Body of pancreas (tissue), 4 donors: ENCODE measurements at places on chromosomes 7 and 10. TPM values are rescaled to one million over a fixed set of nuclear protein-coding genes. Genes with fewer than 3 reads are reported as not detected.

GRCh38 chr7:134811765-134812164 is 32.3 kb downstream of the CALD1 start:
- no peaks in the 10 kb centered on the region for H3K27me3 ChIP-seq
- H3K4me1 ChIP-seq: peaks cover 12% of the 10 kb centered on the region
- H3K36me3 ChIP-seq: no peaks in the 10 kb centered on the region
- no peak overlapping the region for H3K4me3 ChIP-seq
- no peak for DNase-seq
- peak overlapping the region; percentile 0 for H3K27ac ChIP-seq

DNA sequence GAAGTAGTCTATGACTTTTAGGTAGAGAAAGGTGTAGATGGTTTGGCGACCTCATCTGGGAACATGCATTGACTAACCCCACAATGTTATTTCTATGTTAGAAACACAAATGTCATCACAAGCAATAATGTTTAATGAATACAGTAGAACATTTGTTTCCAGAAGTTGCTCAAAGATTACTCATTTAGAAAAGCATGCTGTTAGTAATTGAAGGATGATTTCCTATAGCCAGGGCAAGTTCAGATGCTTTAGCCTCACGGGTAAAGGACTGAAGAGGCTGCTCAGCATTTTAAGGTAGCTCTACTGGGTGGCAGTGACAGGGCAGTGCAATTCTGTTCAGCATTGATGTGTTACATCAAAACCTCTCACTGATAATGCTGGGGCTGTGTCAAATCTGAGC is 199.3 kb upstream of the FZD1 start:
- peaks cover 6% of the 10 kb centered on the region for H3K4me1 ChIP-seq
- no peaks in the 10 kb centered on the region for H3K36me3 ChIP-seq
- H3K4me3 ChIP-seq: no peak overlapping the region
- H3K27me3 ChIP-seq: no peaks in the 10 kb centered on the region

The NPTX2 gene
- 18.4 TPM for total RNA-seq

The CLIP2 gene
- total RNA-seq: 120 TPM

The FEZF1 gene
- total RNA-seq: not detected

The ZP3 gene
- 3.3 TPM for total RNA-seq

DNA sequence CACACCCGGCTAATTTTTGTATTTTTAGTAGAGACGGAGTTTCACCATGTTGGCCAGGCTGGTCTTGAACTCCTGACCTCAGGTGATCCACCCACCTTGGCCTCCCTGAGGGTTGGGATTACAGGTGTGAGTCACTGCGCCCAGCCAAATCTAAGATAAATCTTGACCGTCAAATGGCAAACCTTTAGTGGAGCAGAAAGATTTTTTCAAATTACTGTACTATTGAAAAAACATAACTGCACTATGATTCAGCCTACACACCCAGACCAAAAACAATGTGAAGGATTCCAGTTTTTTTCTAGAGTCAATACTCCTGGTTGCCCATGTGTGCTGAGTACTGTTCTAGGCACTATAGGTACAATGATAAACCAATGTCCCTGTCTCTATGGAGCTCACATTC is 33.9 kb upstream of the SVIL start:
- H3K4me1 ChIP-seq: peaks cover 3% of the 10 kb centered on the region
- no peaks in the 10 kb centered on the region for H3K27me3 ChIP-seq
- H3K4me3 ChIP-seq: no peak overlapping the region
- no peak for DNase-seq

DNA sequence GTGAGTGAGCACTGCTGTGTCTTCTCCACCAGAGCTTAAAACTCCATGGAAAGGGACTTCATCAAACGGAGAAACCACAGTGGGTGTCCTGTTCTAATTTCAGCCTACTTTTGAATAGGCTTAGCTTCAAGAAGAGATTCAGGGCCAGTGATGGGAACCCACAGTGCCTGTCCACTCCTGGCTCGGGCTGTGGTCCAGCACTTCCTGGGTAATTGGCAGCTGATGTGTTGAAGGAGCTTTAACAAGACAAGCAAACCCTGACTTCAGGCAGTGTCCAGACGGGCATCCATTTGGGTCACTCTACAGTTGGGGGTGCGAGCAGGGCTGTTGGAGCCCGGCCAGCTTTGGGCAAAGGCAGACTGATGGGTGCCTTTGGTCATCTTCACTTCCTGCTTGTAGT is 14.5 kb downstream of the VWC2 start:
- no peak overlapping the region for H3K4me3 ChIP-seq
- H3K36me3 ChIP-seq: no peaks in the 10 kb centered on the region
- H3K27ac ChIP-seq: no peak overlapping the region
- no peak for DNase-seq
- H3K4me1 ChIP-seq: no peaks in the 10 kb centered on the region
- H3K27me3 ChIP-seq: no peaks in the 10 kb centered on the region

The KLF14 gene
- not detected for total RNA-seq

DNA sequence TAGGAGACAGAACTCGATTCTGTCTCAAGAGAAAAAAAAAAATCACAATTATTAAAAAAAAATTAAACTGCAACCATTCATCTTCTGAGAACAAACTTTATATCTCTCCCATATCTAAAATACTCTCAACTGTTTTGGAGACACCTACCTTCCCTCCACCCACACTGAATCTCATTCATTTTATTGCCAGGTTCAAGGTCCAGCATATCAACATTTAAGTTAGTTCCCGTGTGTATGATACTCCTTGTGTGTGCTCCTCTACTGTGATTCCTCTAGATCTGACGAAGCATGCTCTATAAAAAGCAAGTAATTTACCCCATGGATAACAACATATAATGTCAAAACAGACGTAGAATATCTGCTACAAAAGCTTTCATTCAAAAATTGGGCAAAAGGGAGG is 351.8 kb upstream of the SORCS1 start:
- no peaks in the 10 kb centered on the region for H3K27me3 ChIP-seq
- H3K4me3 ChIP-seq: no peak overlapping the region
- H3K4me1 ChIP-seq: no peaks in the 10 kb centered on the region
- no peak overlapping the region for H3K27ac ChIP-seq
- DNase-seq: no peak

The AGR2 gene
- total RNA-seq: 20.0 TPM

- peaks cover 30% of the 10 kb centered on the region for H3K27me3 ChIP-seq
- peaks cover 69% of the 10 kb centered on the region for H3K4me1 ChIP-seq
- H3K4me3 ChIP-seq: no peak overlapping the region
- H3K27ac ChIP-seq: no peak overlapping the region
- DNase-seq: no peak
These were observed 2.4 kb upstream of the FGF8 start for GRCh38 chr10:101778151-101778780.

The TYW1B gene
- total RNA-seq: 7.9 TPM

- no peak overlapping the region for H3K4me3 ChIP-seq
- H3K27ac ChIP-seq: peak overlapping the region; percentile 29
- no peaks in the 10 kb centered on the region for H3K36me3 ChIP-seq
- peak; percentile 56 for DNase-seq
These were observed 4.6 kb downstream of the TRPV6 start for GRCh38 chr7:142880876-142881505.

DNA sequence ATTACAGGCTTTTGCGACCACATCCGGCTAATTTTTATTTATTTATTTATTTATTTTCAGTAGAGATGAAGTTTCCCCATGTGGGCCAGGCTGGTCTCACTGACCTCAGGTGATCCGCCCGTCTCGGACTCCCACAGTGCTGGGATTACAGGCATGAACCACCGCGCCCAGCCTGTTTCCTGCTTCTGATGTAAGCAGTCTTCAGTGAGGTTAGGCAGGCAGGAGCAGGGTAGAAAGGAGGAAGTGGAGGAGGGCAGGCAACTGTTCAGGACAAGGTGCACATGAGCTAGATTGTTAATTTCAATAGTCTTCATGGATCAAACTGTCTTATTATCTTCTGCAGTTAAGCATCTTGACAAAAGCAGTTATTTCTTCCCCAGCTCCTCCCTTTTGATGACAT is 605.0 kb downstream of the CCSER2 start:
- H3K27me3 ChIP-seq: no peaks in the 10 kb centered on the region
- no peak overlapping the region for H3K27ac ChIP-seq
- no peak overlapping the region for H3K4me3 ChIP-seq

- H3K27ac ChIP-seq: no peak overlapping the region
- H3K4me3 ChIP-seq: no peak overlapping the region
- no peaks in the 10 kb centered on the region for H3K4me1 ChIP-seq
- no peak for DNase-seq
- H3K36me3 ChIP-seq: no peaks in the 10 kb centered on the region
These were observed 184.9 kb upstream of the GNAI1 start for GRCh38 chr7:79949778-79950177.

The LDB1 gene
- 24.4 TPM for total RNA-seq

DNA sequence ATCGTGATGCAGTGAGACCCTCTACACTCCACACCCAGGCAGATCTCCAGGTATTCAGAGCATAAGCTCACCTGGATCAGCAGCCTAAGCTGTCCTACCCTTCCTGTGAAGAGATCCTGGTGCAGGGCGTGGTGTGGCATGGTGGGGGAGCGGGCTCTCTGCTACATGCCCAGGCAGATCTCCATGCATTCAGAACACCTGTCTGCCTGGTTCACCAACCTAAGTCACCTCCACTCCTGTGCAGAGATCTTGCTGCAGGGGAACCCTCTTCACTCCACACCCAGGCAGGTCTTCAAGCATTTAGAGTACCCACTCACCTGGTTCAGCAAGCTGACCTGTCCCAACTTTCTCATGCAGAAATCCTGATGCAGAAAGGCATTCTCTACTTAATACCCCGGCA is 394.4 kb upstream of the SEMA3A start:
- H3K27me3 ChIP-seq: no peaks in the 10 kb centered on the region
- no peak overlapping the region for H3K27ac ChIP-seq
- no peaks in the 10 kb centered on the region for H3K36me3 ChIP-seq
- H3K4me3 ChIP-seq: no peak overlapping the region
- DNase-seq: no peak

The ANKRD2 gene
- total RNA-seq: not detected

GRCh38 chr10:11179516-11180105 is 161.9 kb downstream of the CELF2 start:
- no peaks in the 10 kb centered on the region for H3K27me3 ChIP-seq
- H3K4me3 ChIP-seq: no peak overlapping the region
- no peaks in the 10 kb centered on the region for H3K4me1 ChIP-seq
- H3K27ac ChIP-seq: no peak overlapping the region
- DNase-seq: no peak

DNA sequence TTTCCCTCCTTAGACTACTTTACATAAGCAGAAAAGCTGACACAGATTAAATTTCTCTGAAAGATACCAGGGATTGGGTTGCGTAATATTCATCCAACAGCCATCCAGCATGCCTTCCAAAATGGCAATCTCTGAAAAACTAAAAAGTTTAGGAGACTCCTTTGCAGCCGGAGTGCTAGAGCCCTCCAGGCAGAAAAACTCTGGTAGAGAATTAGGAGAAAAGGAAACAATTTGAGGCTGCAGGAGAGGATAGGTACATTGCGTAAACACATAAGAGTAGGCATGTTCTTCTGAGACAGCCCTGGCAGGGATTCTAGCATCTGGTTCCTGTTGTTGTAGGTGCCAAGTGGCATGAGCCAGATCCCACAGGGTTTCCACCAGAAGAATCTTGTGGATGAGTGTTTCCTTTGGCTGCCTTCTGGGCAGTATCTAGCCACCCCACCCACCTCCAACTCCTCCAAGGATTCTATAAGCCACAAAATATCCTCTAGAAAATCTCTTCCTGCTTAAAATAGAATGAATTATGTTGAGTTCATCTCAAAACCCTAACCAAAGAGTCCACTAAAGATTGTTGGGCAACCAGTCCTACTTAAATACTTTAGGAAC is 402.4 kb downstream of the HGF start:
- no peaks in the 10 kb centered on the region for H3K36me3 ChIP-seq
- DNase-seq: no peak
- no peaks in the 10 kb centered on the region for H3K4me1 ChIP-seq
- H3K27ac ChIP-seq: no peak overlapping the region

GRCh38 chr7:6393667-6394056 is 54.1 kb downstream of the DAGLB start:
- no peak for DNase-seq
- H3K4me3 ChIP-seq: no peak overlapping the region
- no peaks in the 10 kb centered on the region for H3K27me3 ChIP-seq
- no peaks in the 10 kb centered on the region for H3K36me3 ChIP-seq
- peak overlapping the region; percentile 71 for H3K27ac ChIP-seq

The SPDYE2B gene
- not detected for total RNA-seq

- H3K27me3 ChIP-seq: no peaks in the 10 kb centered on the region
- DNase-seq: no peak
- no peaks in the 10 kb centered on the region for H3K4me1 ChIP-seq
These were observed 23.3 kb upstream of the ZNF282 start for GRCh38 chr7:149171892-149172533.

- no peaks in the 10 kb centered on the region for H3K36me3 ChIP-seq
- no peak for DNase-seq
- no peak overlapping the region for H3K27ac ChIP-seq
- H3K4me3 ChIP-seq: no peak overlapping the region
These were observed 3.1 kb downstream of the AGMO start for GRCh38 chr7:15558756-15559155.

The COL1A2 gene
- total RNA-seq: 107 TPM

The EBLN1 gene
- not detected for total RNA-seq

DNA sequence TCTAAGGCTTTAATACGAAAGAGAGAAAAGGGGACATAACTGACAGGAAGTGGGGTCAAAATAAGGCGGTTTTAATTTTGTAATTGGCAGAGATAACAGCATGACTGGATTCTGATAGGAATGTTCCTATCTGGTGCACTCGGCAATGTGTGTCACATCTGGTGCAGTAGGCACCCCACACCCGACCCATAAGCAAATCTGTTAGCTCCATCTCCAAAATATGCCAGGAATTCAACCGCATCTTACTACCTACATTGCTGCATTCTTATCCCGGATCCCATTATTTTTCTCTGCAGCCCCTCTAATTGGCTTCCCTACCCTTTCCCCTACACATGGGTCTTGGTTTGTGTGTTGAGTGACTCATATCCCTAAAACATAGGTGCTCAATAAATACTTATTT is 19.1 kb upstream of the GALNT11 start:
- no peaks in the 10 kb centered on the region for H3K27me3 ChIP-seq
- H3K27ac ChIP-seq: no peak overlapping the region
- H3K4me1 ChIP-seq: no peaks in the 10 kb centered on the region
- DNase-seq: no peak
